ENCODE measurements at places on chromosomes 16 and 17. TPM values are rescaled to one million over a fixed set of nuclear protein-coding genes. Genes with fewer than 3 reads are reported as not detected.

The TP53TG3C gene
- total RNA-seq = not detected

The FBXL16 gene
- total RNA-seq = 15.1 TPM

The TBC1D3G gene
- total RNA-seq = not detected

The KRTAP4-6 gene
- total RNA-seq = not detected

The GJD3 gene
- 0.28 TPM for total RNA-seq

The KCNJ2 gene
- 7.5 TPM for total RNA-seq

- no peak for ATAC-seq
Observed at GRCh38 chr16:84724606-84725309, 25.0 kb downstream of the USP10 start.

GRCh38 chr16:66223176-66223780, 143.2 kb upstream of the CDH5 start:
- ATAC-seq = no peak

DNA sequence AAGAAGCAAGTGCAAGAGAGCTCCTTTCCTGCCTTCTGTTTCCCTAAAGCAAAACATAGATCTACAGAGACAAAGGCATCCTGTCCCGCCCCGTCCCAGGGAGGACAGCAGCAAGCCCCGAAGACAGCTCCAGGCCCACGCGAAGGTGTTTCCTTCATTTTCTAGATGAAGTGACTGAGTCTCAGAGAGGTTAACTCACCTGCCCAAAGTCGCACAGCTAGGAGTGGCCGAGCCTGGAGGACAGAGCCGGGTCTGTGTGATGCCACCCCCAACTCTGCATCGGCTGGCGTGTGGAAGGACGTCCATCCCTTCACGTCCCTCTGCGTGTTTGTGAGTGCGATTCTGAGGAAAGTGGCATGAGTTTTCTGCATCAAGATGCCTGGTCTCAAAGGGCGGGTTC, 187.2 kb upstream of the CHMP6 start:
- no peak for ATAC-seq

DNA sequence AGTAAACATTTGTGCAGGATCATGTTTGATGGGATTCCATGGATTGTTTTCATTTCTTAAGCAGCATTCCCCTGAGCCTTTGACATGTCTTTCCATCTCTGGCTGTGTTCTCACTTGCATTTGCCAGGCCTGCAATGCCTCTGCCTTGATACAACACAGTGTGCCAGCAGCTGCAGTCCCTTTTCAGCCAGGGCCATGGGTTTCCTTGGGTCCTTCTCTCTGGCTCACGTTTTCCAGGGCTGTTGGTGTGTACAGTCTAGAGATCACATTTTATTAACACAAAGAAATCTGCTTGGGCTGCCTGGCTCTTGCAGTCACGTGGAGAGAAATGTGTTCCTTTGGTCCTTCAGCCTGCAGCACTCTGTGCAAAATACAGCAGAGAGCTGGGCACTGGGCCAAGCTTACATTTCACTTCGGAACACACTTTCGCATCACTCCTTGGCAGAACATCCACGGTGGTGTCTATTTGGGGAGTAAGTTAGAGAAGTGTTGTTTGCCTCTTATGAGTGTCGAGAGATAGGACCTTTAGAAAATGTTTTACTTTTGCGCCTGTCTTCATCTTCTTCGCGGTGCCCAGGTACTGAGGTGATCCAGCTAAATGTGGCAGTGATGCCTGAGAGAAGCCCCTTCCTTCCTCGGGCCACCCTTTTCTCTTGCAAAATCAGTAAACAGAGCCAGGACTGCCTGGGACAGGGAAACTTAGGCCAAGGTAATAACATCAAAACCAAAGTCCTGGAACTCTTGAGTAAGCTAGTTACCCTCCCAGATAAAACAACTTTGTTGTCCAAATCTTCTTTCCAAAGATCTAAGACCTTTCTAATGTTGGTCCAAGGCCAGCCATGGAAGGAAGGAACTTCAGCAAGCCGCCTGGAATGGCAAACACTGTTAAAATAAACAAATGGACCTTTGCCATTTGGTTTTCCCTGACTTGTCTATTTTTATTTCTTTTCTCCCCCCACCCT, 20.9 kb downstream of the HLF start:
- ATAC-seq = peak; percentile 27

- no peak for ATAC-seq
Observed at GRCh38 chr16:49281480-49281842, at the start of gene CBLN1. CBLN1 (minus strand) TSS chr16:49281838; CDS start chr16:49281465, 373 bp downstream.

- ATAC-seq = no peak
Observed at GRCh38 chr16:74070237-74070636, 226.4 kb upstream of the PSMD7 start.

- ATAC-seq = peak; percentile 25
Observed at GRCh38 chr17:44779211-44780025, 20.6 kb downstream of the ADAM11 start.

DNA sequence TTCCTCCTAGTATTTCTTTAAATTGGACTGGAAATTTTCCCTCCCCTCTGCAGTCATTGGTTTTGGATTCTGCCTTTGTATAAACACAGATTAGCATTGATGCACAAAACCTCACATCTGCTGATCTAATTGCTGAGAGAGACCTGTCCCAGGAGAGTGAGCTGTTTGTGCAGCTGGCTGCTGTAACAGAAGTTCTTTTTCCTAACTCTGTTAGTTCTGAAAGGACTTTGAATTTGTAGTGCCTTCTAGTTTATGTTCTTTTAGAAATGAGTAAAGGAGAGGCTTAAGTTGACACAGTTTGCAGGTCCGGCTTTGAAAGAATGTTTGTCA, 45.2 kb upstream of the KPNB1 start:
- ATAC-seq = no peak

- ATAC-seq = no peak
Observed at GRCh38 chr16:8543258-8543657, 47.1 kb downstream of the TMEM114 start.

DNA sequence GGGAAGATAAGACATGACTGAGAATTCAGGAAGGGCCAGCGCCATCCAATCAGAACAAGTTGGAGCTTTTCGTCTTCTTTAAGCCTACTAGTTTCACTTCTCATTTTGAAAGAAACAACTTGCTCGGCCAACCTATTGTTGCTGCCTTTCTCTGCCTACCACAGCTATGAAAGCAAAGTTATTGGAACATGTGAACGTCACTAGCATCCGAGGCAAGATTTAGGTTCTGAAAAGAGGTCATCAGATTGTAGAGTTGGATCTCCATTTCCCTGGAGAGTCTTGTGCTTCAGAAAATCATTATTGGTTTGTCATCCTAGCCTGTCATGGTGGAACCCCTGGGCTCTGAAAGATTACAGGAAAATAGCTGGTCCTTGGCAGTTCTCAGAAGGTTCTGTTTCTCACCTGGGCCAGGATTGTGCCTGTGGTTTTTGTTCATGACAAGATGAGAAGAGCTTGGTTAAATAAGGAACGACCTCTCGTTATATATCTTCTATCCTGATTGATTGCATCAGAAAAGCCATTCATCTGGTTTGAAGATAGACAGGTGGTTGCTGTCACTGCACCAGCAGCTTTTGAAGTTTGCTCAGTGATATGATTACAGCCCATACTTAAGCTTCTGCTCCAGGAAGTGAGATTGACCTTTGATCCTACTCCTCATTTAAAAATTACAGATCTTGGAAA, 25.3 kb downstream of the CDH13 start:
- no peak for ATAC-seq

DNA sequence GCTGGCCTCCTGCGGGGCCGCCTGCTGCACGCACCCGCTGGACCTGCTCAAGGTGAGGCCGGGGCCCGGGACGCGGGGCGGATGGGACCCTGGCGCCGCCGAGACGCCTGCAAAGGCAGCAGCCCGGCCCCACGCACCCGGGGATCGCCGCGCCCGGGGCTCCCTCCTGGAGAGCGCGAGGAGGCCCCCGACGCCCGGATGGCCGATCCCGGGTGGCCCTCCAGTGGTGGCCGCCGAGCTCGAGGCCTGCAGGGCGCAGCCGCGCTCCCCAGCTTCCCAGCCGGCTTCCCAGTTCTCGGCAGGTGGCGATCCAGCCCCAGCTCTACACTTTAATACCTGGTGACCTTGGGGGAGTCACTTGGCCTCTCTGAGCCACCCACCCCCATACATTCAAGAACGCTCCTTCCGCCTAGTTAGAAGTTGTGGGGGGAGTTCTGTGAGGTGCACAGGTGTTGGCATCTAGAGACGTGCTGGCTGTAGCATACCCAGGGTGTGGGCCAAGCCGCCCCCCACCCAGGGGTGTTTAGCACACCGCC, 452 bp downstream of the SLC25A10 start:
- ATAC-seq = peak; percentile 21

DNA sequence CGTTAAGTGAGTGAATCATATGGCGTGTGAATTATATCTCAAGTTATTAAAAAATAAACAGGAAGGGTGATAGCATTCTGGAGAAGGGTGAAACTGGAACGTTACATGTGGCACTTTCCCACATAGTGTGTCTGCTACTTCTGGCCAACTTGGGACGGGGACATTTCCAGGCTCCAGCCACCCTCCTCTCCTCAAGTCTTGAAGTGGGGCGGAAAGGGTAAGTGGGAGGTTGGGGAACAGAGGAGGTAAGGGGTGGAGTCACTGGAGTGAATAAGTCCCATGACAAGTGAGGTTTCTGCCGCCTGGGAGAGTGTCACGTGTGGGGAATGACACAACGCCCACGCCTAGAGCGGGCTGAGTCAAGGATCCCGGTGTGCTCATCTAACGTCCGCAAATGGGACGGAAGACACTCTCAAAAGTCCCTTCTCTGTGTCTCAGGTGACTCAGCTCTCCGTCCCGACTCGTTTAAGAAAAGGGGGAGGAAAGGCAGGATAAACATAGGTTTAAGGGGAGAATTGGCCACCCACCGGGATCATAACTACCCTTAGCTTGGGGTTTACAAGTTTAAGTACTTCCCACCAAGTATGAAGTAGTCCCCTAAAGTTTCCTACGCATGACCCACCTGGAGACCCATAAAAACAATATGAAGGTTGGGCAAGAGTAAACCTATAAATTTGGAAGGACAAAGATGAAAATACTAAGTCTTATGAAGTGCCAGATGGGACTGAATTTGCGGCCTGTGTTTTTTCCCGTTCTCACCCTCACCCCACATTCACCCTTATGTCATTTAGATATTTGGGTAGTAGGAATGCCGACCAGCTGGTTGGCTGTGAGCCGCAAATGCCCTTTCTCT, 1.2 kb upstream of the SPAG9 start:
- peak; percentile 93 for ATAC-seq

DNA sequence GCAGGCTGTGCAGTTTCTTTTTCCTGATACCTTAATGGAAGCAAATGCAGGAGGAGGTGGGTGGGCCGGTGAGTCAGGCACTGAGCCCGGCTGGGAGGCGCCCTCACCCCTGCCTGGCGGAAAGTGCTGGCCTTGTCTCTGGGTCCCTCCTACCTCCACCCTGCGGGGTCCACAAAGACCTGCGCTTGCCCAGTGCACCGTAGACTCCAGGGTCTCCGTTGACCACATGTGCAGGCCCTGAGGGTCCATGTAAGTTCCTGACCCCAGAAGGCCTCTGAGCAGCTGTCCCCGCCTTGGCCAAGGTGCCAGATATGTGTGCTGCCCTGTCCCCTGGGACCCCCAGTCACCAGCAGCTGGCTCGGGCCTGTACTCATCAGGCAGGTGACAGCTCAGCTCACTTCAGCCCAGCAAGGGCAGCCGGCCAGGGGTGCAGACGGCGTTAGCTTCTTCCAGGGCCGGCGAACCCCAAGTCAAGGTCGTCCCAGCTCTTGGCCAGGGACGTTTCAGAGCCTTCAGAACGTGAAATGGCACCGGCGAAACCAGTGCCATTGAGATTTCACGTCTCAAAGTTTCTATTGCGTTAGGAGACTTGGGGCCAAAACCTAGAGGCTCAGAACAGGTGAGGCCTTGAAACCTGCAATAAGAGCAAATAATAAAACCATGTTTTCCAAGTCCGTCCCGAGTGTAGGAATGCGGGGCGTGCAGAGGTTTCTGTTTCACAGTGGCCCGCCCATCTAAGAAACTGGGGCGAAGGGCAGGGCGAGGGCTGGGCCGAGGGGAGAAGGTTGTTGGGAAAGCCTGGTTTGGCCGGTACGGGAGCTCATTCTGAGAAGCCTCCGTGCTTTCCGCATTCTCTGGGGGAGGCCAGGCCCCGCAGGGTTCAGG, 12.1 kb downstream of the METRNL start:
- ATAC-seq = peak; percentile 60

DNA sequence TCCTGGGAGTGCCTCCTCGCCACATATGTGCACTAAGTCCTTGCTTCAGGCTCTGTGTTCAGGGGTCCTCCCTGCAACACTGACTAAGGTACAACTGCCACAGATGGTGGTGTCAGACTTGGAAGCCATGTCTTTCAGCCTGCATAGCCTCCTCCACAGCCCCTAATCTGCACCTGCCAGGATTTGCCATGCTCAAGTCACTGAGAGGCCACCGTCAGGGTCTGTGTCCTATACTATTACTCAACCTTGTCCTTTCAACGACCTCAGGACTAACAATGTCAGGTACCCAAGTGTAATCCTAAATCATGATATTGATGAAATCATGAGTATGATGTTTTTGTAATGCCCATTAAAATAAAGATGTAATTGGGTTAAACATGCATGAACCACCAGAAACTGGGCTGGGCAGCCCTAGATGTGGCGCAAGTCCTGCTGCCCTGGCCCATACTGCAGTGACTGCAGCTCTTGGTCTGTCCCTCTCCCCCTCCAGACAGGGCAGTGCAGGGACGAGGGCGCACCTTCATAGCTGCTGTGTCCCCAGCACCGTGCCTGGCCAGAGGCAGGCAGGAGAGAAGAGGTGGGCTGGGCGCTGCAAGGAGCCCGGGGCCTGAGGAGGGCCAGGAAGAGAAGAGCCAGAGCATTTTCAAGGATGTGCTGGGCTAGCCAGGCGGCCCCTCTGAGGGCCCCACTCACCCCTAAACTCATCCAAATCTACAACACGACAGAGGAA, 198.0 kb downstream of the ZNF423 start:
- ATAC-seq = no peak
